ENCODE measurements at places on chromosomes 2 and 18.

DNA sequence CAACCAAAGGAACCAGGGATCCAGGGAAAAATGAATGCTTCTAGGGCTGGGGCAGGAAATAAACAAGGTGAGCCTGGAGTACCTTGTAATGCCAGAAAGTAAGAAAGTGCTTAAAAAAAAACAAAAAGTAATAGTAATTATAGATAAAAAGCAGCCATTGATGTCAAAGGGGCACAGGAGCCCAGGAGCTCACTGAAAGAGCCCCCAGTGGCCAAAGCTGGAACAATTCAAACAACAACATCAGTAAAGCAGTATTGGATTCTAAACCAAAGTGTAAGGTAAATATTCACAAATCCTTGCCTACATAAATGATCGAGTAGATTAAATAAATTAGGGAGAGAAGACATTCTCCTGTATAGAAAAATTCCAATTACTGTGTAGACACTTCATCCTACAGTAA, 114.3 kb upstream of the ARL4C start:
- DNase-seq, result peak; percentile 6

- DNase-seq, result no peak
Observed at GRCh38 chr18:50715919-50716318, 103.9 kb downstream of the MRO start.

GRCh38 chr2:25905126-25905525, 26.8 kb upstream of the ASXL2 start:
- DNase-seq, result no peak

GRCh38 chr18:42536442-42536841, 579.0 kb downstream of the RIT2 start:
- no peak for DNase-seq

GRCh38 chr2:143691121-143691520, 561.9 kb downstream of the ARHGAP15 start:
- no peak for DNase-seq

GRCh38 chr2:70553334-70553583, 367 bp downstream of the TGFA start:
- no peak for DNase-seq

DNA sequence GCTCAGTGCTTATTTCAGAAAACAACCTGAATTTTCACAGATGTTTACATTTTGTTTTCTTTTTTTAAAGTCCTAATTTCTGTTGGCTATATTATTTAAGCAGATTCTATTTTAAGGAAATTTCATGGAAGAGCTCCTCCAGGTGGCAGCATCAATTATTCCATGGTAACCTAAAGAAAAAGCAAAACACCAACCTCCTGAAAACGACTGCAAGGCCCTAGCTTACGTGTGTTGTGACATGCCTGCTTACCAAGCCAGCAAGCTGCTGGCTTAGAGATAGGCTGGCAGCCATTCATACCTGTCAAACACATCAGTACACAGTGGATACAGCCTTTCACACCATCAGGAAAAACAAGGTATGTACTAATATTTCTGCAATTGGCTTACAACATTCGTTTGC, 64.9 kb downstream of the LPIN2 start:
- peak; percentile 51 for DNase-seq

GRCh38 chr2:6580982-6581381, 284.7 kb downstream of the CMPK2 start:
- no peak for DNase-seq

DNA sequence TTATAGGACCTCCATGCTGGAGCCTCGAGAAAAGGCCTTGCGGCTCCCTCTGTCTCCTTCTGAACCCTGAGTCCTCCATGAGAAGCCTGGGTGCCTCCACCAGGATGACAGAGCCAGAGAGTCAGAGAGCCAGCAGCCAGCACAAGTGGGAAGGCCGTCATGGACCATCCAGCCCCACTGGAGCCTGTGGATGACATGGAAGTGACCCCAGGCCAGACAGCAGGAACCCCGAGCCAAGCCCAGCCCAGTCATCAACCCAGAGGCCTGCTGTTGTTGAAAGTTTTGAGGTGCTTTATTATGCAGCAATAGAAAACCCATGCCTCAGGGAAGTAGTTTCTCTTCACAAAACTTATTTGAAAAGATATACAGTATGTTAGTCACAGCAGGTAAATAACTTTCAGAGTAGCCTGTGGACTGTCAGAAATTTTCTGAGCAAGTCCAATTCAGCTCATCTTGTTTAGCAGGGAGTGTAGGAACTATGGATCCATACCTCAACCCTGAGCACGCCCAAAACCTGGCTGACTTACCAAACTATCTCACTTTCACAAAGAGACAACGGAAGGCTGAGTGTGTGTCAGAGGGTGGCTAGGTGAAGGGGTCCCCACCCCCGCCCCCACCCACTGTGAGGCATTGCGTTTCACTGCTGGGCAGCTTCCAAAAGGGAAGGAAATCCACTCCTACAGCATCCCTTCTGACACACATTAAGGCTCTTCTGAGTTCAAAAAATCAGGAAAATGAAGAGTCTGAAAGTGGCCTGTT, 79.9 kb upstream of the NDUFV2 start:
- no peak for DNase-seq

DNA sequence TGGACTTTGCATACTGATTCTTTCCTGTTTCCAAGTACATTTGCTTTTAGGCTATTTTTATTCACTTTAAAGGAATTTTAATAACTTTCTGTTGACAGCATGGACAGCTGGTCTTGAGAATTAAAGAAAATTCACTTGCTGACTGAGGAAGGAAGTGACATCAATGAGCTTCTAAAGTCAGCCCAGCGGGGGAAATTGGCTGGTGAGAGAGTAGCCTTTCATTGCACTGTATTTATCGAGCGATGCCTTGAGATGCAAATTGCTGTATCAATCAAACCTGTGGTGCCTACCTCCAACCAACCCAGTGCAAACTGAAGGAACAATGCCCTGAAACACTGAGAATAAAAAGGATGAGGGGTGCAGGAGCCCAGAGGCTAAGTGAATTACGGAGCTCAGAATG, 91.4 kb upstream of the AQP4 start:
- no peak for DNase-seq

- no peak for DNase-seq
Observed at GRCh38 chr18:38019292-38019691, 453.7 kb upstream of the CELF4 start.

DNA sequence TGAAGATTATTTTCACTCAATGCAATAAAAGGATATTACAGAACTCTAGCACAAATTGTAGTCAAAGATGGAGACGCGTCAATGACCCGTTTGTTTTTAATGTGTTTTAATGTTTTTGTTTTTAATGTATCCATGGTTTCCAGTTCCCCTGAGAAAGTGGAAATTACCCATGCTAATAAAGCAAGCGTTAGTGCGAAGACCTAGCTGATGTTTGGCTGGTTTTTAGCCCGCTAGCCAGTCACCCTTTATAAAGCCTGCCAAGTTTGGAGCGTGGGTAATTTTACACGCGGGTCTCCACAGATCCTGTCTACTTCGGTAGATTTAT, 430 bp upstream of the CHMP1B start:
- no peak for DNase-seq

GRCh38 chr2:37090019-37090477, 5.7 kb downstream of the GPATCH11 start:
- DNase-seq, result no peak

GRCh38 chr2:219272995-219273394, 6.2 kb upstream of the DNAJB2 start:
- peak; percentile 51 for DNase-seq

DNA sequence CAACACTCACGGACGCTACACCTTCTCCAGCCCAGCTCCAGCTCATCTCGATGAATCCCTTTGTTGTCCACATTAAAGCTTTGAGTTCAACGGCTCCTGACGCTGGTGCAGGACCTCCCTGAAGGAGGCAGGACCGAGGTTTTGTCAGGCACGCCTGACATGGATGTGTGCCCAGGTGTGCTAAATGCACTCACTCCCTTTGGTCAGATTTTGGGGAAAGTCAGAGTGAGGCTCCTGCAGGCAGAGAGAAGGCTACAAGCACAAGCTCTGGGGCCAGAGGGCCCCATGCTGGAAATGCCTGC, 78.6 kb downstream of the NDUFA10 start:
- no peak for DNase-seq

- DNase-seq, result no peak
Observed at GRCh38 chr18:22412176-22412911, 5.4 kb downstream of the CTAGE1 start.

DNA sequence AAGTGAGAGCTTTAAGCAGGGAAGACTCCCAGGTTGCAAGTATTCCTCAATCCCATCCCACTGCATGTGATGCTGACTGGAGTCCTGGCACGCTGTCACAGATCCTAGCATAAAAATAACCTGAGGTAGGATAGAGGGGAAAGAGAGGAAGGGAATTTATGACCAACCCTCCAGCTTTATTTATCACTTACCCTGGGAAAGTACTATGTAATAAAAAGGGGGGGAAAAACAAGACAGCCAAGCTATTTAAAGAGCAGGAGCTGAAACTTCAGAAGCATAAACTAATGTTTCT, 122.2 kb downstream of the SLC8A1 start:
- no peak for DNase-seq

DNA sequence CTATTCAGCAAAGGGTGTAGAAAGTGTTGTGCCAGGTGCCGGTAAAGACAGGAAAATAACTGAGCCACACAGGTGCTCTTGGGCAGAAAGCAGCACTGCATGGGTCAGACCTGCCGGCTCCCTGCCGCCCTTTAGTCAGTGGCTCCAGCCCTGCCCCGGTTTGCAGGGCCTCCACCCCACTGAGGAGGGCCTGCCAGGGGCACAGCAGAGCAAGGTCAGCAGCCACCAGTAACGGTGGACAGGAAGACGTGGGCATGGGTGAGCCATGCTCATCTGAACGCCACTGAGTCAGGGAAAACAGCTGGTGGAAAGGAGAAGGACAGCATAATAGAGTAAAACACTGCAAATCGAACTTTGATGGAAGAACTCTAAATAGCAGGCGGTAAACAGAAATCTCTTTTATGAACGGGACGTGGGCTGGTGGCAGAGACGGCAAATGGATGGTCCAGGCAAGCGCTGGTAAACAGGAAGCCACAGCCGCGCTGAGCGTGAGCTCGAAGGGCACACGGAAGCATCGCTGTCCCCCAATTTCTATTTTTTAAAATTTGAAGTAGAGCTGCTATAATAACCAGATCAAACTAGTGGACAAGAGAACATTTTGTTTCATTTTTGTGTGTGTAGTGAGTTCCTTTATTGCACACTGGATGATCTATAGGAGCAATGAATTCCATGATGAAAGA, 141.8 kb upstream of the ALKAL2 start:
- DNase-seq, result no peak

DNA sequence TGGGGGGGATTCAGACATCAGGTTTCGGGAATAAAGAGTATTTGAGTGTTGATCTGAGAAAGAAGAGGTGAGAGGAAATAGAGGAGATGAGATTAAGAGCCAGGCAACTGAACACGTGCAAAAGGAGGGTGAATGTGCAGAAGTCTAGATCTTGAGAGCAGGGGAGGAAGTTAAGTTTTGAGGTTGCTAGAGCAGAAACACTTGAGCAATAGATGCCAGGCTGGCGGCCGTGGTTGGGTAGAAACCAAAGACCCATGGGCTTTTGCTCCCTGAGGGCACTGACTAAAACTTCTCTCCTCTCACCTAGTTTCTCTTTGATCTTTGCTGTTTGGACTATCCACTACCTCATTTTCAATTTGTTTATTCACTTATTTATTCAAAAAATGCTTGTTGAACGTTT, 116.0 kb downstream of the CDC42EP3 start:
- peak; percentile 28 for DNase-seq

- no peak for DNase-seq
Observed at GRCh38 chr2:73210019-73210418, 4.0 kb upstream of the SMYD5 start.

- peak; percentile 64 for DNase-seq
Observed at GRCh38 chr2:206989311-206989710, 50.0 kb downstream of the CPO start.

DNA sequence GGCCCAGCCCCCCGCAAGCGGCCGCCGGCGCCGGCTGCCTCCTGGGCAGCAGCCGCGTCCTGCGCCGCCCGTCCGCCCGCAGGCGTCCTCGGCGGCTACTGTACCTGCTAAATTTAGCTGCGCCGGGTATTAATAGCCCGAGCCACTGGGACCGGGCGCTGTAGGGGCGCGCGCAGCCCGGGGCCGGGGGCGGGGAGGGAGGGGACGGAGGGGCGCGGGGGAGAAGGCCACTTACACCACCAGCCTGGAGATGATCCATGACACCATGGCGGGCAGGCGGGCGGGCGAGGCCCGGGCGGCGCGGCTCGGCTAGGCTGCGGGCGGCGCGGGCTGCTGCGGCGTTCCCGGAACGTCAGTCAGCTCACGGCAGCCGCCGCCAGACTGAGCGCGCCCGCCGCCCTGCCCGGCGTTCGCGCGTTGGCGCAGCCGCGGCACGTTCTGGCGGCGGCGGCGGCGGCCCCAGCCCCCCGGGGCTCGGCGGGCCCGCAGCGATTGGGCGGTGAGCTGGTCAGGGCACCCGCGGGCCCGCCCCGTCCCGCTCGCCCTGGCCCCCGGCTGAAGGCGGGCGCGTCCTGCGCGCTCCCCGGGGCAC, at the start of gene REEP1:
Gene REEP1 (minus strand): TSS at position 383 of the 592 bp plus-strand sequence. CDS start 116 bp downstream, at position 267.
- DNase-seq, result no peak

GRCh38 chr2:236629961-236630872, 60.6 kb downstream of the ACKR3 start:
- no peak for DNase-seq

- DNase-seq, result no peak
Observed at GRCh38 chr2:63789338-63790020, 52.2 kb upstream of the UGP2 start.

DNA sequence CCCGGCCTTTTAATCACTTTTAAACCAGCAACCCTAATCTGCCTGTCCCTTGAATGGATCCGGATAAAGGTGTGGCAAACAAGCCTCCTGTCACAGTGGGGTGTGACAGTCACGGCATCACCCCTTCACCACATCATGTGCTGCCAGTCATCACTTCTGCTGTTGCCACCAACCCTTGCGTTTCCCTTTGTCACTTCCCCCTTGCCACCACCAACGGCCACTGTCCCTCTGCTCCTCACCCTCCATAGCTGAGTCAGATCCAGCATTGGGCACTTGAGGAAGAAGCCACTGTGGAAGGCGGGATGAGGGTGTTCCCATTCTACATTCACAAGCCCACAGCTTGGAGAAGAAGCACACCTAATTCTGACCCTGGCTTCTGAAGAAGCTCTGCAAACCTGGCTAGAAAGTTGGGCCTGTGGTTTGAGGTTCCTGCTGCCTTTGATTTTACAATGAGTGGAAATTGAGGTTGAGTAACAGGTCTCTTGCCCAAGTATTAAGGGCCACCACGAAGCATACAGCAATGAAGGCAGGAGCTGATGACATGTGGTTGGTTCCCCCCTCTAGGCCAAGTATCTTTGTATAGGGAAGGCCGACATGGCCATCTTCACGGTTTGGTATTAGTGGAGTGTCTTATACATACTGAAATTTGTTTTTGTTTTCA, 22.9 kb upstream of the DARS1 start:
- peak; percentile 69 for DNase-seq
